Activated CD4-positive, alpha-beta T cell treated with anti-CD3 and anti-CD28 coated beads for 1 hour (primary cell): ENCODE measurements at places on chromosomes 3 and 15.

- DNase-seq: no peak
These were observed 256.5 kb downstream of the MEIS2 start for GRCh38 chr15:36843822-36844221.

GRCh38 chr3:152197451-152197850 lies 71.3 kb upstream of the MBNL1 start:
- DNase-seq: no peak

DNA sequence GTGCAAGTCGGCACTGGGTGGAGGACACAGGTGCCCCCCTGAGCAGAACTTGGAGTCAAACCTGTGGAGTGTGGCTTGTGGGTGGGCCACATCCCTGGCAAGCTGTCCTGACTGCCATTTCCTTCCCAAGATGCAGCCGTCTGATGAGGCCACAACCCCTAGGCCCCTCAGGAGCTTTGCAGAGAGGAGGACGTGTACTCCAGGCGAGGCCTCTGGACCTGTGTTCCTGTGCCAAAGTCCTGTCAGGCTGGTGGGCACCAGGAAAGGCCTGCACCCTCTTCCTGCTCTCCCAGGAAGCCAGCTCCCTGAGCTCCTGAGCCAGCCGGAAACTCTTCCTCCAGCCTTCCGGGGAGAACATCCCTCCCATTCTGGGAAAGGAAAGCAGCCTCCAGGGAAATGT lies 48.5 kb downstream of the CMTM6 start:
- no peak for DNase-seq

DNA sequence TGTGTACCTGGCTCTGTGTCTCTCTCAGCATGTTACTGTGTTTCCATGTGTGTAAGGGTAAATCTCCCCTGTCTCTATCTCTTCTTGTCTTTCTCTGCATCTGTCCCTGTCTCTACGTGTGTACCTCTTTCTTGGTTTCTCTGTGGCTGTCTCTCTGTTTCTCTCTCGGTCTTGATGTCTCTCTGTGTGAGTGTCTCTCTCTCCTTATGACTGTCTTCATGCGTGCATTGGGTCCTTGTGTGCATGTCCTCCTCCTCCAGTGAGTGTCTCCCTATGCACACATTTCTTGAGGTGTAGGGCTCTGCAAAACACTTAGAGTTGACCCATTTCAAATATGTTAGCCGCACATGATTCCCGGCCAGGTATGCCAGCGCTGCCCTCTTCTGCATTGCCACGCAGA lies 903.3 kb upstream of the CFAP20DC start:
- no peak for DNase-seq

DNA sequence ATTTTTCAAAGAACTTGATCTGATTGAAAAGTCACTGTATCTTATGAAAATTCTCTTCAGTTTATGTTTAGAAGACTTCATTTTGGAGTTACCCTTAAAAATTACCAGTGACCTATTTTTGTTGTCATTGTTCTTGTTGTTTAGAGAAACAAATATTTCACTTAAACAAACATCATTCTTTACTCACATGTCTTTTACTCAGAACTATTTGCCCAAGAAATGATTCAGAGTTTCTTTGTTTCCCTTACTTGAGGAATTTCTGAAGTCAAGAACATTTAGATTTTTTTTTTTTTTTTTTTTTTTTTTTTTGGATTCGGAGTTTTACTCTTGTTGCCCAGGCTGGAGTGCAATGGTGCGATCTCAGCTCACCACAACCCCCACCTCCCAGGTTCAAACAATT lies 259.6 kb upstream of the UBE2E1 start:
- no peak for DNase-seq

DNA sequence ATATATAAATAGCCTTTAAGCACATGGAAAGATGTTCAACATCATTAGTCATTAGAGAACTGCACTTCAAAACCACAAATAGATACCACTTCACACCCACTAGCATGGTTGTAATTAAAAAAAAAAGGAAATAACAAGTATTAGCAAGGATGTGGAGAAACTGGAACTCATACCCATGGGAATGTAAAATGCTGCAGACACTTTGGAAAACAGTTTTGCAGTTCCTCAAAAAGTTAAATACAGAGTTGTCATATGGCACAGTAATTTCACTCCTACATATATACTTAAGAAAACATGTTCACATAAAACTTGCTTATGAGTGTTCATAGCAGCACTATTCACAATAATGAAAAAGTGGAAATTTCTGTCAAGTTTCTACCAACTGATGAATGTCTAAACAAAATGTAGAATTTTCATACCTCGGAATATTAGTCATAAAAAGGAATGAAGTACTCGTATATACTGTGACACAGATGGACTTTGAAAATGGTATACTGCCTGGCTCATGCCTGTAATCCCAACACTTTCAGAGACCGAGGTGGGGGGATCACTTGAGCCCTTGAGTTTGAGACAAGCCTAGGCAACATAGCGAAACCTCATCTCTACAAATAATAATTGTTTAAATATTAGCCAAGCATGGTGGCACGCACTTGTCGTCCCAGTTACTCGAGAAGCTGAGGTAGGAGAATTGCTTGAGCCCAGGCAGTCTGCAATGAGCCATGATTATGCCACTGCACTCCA lies 28.1 kb downstream of the BCL2A1 start:
- DNase-seq: no peak

DNA sequence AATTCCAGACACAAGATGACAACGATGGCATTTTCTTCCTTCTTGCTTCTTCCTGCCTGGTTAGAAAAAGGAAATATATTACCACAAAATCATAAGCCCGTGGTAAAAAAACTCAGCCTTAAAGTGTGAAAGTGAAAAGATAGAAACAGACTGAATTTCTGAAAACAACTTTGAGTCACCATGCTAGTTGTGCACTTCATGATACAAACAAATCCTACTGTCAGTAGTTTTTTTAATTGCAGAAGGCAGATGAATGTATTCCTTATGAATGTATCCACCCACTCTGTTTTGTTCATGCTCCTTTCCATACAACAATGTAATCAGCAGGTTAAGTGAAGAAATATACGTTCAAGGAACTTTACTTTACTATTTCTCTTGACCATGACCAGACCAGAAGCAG lies 1144.7 kb downstream of the OTOL1 start:
- DNase-seq: no peak

DNA sequence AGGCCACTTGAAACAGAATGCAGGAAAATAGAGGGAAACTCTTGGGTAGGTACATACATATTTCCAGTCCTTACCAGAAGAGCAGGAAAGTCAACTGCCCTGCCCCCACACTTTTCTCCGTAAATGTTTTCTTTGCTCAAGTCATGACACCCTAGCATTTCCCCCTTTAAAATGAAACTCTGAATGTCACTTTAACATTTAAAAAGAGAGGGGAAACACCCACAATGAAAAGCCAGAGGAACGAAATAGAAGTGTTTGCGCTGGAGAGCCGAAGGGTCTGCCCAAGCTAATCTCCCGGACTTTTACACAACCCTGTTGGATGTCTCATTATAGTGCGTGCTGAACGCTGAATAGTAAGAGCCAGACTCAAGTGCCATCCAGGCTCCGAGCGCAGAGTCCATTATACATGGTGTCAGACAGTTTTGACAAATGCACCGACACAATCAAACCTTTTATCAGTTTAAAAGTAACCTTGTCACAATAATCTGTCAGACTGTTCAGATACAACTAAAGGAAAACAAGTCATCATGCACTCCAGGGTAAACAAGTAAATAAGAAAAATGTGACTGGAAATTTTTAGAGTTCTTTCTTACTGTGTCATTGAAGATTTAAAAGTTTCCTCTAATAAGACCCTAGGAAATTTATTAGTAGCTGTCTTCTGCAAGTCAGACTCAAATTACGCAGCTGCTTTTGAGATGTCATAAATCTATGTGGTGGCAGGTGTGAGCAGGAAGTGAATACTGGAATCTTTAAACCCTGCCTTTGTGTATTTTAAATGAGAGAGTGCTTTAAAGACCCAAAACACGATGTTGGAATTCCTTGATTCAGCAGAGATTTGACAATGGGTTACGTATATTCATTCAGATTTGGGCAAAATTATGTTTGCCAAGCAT lies 159.8 kb downstream of the RBMS3 start:
- DNase-seq: no peak

GRCh38 chr3:32685543-32686185 lies 676 bp downstream of the CNOT10 start:
- DNase-seq: no peak

DNA sequence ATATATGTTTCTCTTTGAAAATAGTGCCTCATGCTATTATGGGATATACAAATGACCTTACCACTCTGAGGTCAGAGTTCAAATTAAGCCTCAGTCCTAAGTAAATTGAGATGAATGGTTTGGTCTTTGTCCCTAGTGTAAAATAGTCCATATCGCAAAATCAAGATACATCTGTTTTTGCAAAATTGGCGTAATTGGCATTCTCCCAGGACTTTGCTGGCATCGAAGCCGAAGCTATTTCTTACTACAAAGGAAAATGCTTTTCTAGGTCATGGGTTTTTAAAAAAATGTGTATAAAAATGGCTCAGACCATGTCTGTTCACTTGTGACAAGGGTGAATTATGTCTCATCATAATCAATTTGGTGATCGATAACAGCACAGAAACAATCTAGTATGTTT lies 25.9 kb downstream of the ROBO2 start:
- no peak for DNase-seq

GRCh38 chr3:38477057-38477820 lies 18.9 kb upstream of the EXOG start:
- no peak for DNase-seq

- no peak for DNase-seq
These were observed 77.9 kb downstream of the NTRK3 start for GRCh38 chr15:88178631-88179030.

DNA sequence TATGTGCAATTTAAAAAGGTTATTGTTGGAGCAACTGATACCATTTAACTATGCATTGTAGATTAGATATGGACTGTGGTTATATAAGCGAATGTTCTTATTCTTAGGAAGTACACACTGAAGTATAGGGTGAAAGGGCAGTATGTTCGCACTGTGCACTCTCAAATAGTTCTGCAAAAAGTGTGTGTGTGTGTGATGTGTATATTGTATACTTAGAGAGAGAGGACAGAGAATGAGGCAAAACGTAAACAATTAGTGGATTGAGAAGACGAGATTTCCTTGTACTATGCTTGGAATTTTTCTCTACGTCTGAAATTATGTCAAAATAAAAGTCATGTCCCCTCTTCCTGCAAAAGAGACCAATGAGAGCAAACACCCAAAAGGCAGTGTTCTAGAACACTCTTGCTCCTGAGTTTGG lies 30.4 kb downstream of the LSM3 start:
- DNase-seq: no peak

DNA sequence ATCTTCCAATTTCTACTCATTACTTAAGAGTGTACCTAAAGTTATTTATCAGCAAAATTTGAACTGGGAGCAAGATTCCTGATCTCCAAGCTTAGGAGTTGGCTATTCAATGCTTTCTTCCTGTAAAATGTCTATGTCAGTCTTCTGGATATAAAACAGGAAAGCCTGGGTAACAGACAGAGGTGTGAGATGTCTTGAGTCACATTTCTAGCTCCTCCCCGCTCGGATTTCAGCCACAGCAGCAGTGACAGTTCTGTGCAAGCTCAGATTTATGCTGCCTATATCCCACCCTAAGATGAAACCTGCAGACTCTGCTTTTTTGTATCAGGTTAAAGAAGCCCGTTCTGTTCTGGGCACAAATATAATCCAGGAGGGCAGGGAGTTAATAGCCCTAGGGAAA lies 2.1 kb upstream of the ARMC8 start:
- DNase-seq: no peak

DNA sequence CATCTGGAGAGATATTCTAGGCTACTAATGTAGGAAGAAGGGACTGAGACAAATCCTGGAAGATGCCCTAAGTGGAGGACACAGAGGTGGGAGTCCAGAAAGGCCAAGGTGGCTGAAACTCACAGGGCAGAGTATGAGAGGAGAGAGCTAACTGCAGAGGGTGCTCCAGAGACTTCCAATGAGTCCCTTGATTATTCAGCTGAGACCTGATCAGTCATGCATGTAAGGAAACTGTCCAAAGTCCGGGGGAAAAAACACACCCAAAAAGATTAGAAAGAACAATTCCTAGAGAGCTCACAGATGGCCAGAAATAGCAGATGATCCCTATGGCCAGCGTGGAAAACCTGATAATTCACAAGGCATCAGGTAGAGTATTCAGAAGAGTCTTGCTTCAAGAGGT lies 18.7 kb upstream of the FOXP1 start:
- DNase-seq: no peak

DNA sequence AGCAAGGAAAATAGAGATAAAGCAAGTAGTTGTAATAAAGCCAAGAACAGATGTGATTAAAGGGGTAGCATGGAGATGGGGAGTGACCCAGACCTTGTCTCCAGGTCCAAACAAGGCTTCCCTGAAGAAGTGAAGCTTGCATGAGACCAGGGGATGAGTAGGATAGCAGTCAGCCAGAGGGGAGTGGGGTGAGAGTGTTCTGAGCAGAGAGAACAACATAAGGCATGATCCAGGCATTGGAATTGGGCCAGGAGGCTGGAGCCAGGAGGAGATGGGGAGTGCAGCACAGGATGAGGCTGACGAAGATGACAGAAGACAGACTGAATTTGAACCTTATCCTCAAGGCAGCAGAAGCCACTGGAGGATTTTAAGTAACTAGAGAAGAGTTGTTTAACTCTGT lies 7.2 kb downstream of the TMOD2 start:
- DNase-seq: no peak

DNA sequence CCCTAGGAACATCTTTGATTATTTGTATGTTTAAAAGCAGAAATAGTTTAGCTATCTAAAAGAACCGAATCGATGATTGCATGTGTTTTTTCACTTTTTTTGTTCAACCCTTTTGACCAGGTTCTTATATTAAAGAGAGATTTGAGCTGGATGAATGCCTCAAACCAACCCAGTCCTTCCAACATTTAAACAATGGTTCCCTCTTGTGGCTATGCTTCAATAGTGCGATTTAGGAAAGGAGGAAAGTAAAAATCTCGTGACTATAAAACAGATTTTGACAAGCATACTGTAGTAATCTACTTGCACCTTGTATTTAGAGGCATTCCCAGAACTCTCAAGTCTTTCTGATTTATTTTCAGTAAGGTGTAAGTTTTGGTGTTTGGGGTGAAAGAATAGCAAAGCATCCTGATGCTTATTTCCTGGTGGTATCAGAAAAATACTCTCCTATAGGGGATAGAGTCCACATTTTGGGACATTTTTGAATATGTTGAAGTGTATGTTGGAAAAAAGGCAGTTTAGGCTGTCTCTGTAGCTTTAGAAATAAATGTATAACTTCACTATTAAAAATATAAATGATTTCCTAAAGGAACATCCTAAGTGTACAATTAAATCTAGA lies 159.6 kb upstream of the KCNH8 start:
- DNase-seq: no peak

DNA sequence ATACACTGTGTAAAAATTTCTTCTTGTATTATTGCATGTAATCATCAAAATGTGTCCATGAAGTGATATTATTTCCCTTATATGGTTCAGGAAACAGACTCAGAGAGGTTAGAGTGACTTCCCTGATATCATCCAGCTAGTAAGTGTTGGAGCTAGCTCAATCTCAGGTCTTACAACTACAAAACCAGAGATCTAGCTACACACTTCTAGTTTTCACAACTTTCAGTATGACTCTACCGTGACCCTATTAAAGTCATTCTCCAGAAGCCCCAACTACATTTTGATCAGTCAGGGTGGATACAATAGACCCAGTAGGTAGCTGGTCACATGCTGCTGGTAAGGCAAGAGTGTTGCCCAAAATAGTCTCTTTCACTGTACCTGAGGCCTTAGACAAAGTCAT lies 165.3 kb downstream of the GOLIM4 start:
- no peak for DNase-seq

- no peak for DNase-seq
These were observed 29.5 kb upstream of the IL20RB start for GRCh38 chr3:136928240-136928639.

GRCh38 chr3:44198284-44199269 lies 43.1 kb upstream of the TOPAZ1 start:
- peak; percentile 46 for DNase-seq
